Activated naive CD4-positive, alpha-beta T cell treated with anti-CD3 and anti-CD28 coated beads, Interleukin-2, amount 10 ng/mL, durations not matched to agents 7 days and 5 days (primary cell): ENCODE measurements at places on chromosomes 2 and 18.

GRCh38 chr2:128622371-128622770, 303.7 kb upstream of the HS6ST1 start:
- DNase-seq, result no peak
- H3K4me1 ChIP-seq, result peaks cover 12% of the 10 kb centered on the region
- peaks cover 23% of the 10 kb centered on the region for H3K27me3 ChIP-seq
- no peak overlapping the region for H3K4me3 ChIP-seq
- H3K36me3 ChIP-seq, result no peaks in the 10 kb centered on the region

DNA sequence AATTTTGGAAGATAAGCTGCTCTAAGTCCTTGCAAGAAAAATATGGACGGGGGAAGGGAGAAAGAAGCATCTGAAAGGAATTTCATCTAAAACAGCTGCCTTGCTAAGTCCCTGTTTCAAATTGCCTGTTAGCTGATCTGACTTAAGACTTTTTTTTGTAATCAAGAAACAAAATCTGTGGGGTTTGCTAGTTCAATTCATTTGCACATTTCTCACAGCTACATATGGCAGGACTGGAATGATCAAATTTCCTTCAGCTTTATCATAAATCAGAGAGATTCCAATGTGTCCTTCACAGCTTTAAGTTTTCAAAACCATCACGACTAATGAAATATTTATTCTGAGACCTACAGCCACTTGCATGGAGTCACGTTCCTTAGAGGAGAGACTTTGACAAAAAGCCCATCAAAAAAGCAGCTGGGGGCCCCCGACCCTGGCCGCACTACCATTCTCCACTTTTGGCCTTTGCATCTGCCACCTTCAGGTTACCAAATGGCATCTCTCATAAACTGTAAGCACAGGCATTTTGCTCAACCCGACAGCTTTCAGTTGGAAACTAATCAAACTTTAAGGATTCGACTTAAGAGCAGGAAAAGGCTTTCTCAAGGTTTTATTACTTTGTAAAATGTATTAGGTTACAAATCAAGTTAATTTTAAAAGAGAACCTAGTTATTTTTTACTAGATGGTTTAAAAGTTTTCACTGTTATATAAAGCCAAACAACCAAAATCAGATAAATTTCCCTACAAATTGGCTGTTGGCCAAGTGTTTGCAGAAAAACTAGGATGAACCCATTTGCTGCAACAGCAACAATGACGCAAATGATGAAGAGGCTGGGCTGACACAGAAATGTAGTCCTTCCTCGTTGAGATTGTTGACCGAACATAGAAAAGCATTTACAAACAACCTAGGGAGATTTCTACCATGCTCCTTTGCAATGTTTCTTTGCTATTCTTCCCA, 100.4 kb upstream of the RND3 start:
- H3K27ac ChIP-seq, result no peak overlapping the region
- no peak for DNase-seq
- no peak overlapping the region for H3K4me3 ChIP-seq

GRCh38 chr2:96207073-96207773, 1.4 kb downstream of the STARD7 start:
- peak overlapping the region; percentile 89 for H3K4me3 ChIP-seq
- H3K27me3 ChIP-seq, result no peaks in the 10 kb centered on the region
- H3K4me1 ChIP-seq, result peaks cover 66% of the 10 kb centered on the region
- DNase-seq, result no peak
- peaks cover 26% of the 10 kb centered on the region for H3K36me3 ChIP-seq

DNA sequence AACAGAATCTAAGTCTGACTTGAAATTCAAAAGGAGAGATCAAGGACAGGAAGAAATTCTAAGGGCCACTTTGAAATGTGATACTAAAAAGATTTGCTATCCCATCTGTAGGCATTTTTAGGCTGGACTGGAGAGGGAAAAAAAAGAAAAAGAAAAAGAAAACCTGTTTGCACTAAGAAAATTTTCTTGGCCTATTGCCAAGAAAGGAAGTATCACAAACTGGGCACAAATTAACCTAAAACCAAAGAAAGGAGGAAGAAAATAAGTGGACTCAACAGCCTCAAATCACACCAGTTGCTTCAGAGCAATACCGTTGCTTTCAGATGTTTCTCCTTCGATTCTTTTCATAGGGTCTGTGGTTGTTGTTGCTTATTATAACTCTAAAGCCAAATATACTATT, 287.9 kb upstream of the VRK2 start:
- peaks cover 10% of the 10 kb centered on the region for H3K27me3 ChIP-seq
- no peak overlapping the region for H3K4me3 ChIP-seq
- H3K4me1 ChIP-seq, result no peaks in the 10 kb centered on the region
- H3K27ac ChIP-seq, result no peak overlapping the region
- no peaks in the 10 kb centered on the region for H3K36me3 ChIP-seq

DNA sequence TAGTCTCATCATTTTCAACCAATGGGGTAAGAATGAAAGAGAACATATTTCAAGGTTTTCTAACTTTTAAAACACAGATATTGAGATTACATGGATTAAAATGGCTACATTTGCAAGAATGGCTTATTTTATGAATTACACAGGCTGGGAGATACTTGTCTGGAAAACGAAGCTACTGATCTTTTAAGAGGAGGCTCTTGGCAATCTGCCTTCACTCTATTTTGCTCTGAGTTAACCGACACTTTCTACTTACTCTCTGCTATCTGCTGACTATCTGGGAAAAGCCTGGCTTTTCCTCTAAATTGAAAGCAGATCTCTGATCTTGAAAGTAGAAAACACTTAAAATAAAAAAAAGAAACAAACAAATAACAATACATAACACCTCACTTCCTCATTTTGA, 325.4 kb upstream of the LINC00305 start:
- H3K36me3 ChIP-seq, result no peaks in the 10 kb centered on the region
- H3K4me1 ChIP-seq, result no peaks in the 10 kb centered on the region
- H3K27ac ChIP-seq, result no peak overlapping the region
- H3K27me3 ChIP-seq, result no peaks in the 10 kb centered on the region

- no peaks in the 10 kb centered on the region for H3K36me3 ChIP-seq
- H3K4me3 ChIP-seq, result no peak overlapping the region
- no peak overlapping the region for H3K27ac ChIP-seq
- no peak for DNase-seq
These were observed 29.8 kb upstream of the KDM3A start for GRCh38 chr2:86411396-86411795.

- H3K36me3 ChIP-seq, result no peaks in the 10 kb centered on the region
- no peak for DNase-seq
- H3K4me1 ChIP-seq, result no peaks in the 10 kb centered on the region
- H3K27me3 ChIP-seq, result no peaks in the 10 kb centered on the region
These were observed 158.1 kb upstream of the CHAC2 start for GRCh38 chr2:53609551-53609950.

DNA sequence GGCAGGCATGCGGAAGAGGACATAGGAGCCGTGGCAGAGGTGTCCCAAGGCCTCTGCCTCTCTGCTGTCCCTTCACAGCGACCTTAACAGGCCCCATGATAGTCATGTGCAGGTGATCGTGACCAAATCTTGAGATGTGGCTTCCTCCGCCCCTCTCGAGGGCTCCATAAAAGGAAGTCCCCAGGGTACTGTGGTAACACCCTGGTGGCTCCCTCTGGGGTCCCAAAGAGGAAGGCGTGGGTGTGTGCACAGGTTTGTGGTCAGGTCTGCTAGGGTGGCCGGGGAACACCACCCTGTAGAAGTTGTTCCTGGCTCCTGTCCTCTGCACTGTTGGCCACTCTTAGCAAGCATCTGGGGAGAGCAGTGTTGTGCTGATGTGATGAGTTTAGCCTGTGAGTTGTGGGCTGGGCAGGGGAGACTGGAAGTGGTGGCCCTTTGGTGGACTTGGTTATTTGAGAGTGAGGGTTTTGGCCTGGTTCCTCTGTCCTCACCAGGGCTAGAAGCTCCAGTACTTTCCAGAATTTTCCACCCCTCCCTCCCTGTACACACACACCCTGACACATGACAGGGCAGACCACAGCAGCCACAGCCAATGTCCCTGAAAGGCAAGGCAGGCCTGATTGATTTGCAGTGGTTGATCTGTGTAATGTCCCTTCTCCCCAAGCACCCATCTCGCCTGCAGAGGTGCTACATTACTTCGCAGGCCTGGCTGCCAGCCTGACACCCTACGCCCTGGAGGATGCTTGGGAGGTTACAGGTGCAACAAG, 68.9 kb upstream of the BOD1L2 start:
- DNase-seq, result peak; percentile 30
- H3K4me3 ChIP-seq, result no peak overlapping the region
- H3K27me3 ChIP-seq, result peaks cover 36% of the 10 kb centered on the region
- H3K4me1 ChIP-seq, result peaks cover 12% of the 10 kb centered on the region

GRCh38 chr2:238652053-238652770, 195.7 kb upstream of the TWIST2 start:
- no peaks in the 10 kb centered on the region for H3K36me3 ChIP-seq
- no peak overlapping the region for H3K4me3 ChIP-seq
- peaks cover 10% of the 10 kb centered on the region for H3K27me3 ChIP-seq
- no peak for DNase-seq
- no peak overlapping the region for H3K27ac ChIP-seq

DNA sequence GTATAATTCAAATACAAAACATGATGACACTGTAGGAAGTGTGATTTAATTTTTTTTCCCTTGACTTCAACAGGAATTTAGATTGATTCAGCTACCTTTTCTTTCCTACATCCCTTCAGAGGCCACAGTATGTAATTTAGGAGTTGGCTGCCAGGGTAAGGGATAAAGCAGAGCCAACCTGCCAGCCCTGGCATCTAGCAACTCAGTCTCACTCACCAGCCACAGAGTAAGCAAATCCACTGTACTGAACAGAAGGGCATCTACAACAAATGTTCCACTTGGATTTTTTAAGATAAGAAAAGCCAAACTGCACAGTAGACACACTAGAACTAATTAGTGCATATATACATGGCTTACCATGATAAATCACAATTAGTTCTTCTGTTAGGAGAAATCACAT, 54.3 kb upstream of the PEX13 start:
- no peak overlapping the region for H3K4me3 ChIP-seq
- no peaks in the 10 kb centered on the region for H3K27me3 ChIP-seq
- H3K4me1 ChIP-seq, result peaks cover 30% of the 10 kb centered on the region
- no peak for DNase-seq

DNA sequence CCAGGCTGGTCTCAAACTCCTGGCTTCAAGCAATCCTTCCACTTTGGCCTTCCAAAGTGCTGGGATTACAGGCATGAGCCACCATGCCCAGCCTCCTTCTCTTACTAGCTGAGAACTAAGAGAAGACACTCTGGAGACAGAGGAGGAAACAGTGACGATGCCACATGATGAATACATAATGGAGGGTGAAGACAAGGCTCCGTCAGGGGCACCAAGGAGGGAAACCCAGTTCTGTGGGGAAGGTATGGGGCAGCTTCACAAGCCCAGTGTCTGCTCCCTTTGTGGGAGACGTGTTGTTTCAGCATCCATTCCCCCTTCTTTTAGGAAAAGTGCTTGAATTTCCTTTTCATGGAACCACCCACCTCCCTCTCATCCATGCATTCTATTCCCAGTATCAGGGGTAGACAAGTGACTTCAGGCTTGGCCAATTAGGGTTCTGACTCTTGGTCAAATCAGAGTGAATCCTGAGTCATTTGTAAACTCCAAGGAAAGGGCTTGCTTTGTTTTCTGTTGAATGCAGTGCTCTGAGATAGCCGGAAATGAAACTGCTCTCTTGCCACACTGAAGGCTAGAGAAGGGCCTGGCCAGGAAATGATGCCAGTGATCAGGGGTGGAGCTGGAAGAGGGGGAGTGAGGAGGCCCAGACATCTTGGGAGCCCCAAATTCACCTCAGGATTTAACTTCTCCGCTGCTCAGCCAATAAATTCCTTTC, 23.7 kb downstream of the TMEM127 start:
- H3K4me1 ChIP-seq, result peaks cover 60% of the 10 kb centered on the region
- peak overlapping the region; percentile 41 for H3K4me3 ChIP-seq
- no peaks in the 10 kb centered on the region for H3K27me3 ChIP-seq
- peaks cover 31% of the 10 kb centered on the region for H3K36me3 ChIP-seq
- H3K27ac ChIP-seq, result peak overlapping the region; percentile 97
- peak; percentile 79 for DNase-seq

DNA sequence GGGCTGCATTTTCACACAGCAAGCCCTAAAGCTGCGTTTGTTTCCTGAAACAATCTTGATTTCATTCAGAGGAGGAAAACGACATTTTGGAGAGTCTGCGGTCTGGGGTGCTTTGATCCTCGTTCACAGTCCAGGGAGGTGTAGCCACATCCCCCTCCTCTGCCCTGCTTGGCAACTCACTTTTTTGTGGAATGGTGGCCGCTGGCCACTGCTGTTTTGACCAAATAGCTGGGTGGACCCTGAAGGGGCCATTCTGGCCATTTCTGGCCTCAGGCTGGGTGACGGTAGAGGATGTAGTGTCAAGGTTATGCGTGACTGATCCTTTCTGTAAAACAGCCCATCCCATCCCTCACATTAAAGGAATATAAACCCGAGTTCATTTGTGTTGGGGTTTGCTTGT, 62.2 kb downstream of the INPP4A start:
- H3K36me3 ChIP-seq, result peaks cover 64% of the 10 kb centered on the region
- peaks cover 88% of the 10 kb centered on the region for H3K4me1 ChIP-seq

DNA sequence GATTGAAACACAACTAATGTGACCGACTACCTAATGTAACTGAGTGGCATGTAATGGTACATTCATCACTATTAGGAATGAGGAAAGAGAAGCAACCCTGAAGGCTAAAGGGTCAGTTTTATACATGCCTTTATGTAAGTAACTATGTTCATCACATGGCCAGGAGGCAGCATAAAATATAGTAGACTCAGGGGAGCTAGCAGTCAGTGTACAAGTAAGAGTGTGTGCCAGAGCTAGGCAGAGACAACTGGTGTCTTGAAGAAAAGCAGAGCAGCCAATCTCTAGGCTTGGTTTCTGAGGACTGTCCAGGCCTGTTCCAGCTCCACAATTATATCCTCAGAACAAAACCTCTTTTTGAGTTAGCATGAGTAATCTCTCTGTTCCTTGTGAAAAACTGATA, 18.1 kb downstream of the SMAD2 start:
- H3K27me3 ChIP-seq, result no peaks in the 10 kb centered on the region
- H3K36me3 ChIP-seq, result peaks cover 39% of the 10 kb centered on the region
- H3K4me1 ChIP-seq, result peaks cover 39% of the 10 kb centered on the region

GRCh38 chr2:209565896-209566582, 142.2 kb downstream of the MAP2 start:
- H3K27ac ChIP-seq, result no peak overlapping the region
- no peak for DNase-seq
- H3K36me3 ChIP-seq, result no peaks in the 10 kb centered on the region
- no peaks in the 10 kb centered on the region for H3K4me1 ChIP-seq
- H3K4me3 ChIP-seq, result no peak overlapping the region
- H3K27me3 ChIP-seq, result no peaks in the 10 kb centered on the region

DNA sequence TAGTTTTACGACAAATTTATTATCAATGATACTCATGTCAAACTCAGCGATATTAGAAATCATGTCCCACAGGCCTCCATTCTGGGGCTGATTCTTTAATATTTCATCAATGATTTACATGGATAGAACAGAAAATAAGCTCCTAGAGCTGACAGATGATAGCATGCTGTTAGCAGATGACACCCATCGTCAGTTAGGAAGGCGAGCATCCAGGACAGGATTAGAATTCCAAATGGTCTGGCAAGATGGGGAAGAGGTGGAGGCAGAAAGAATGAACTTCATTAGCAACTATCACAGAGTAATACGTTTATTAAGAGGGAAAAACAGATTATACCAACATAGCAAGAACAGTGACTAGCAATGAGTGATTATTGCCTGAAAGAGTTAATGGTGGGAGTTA, 46.2 kb upstream of the ACVR1 start:
- no peak for DNase-seq
- H3K36me3 ChIP-seq, result no peaks in the 10 kb centered on the region
- H3K4me3 ChIP-seq, result no peak overlapping the region
- H3K27ac ChIP-seq, result no peak overlapping the region
